ENCODE measurements at places on chromosomes 12 and 14. TPM values are rescaled to one million over a fixed set of nuclear protein-coding genes. Genes with fewer than 3 reads are reported as not detected.
A peak's percentile ranks its signal among the peaks of the same experiment; 100 is the strongest.

OR4Q3 gene
- not detected for total RNA-seq

TTC8 gene
- 10.6 TPM for total RNA-seq

RPL10L gene
- not detected for total RNA-seq

CAPZA3 gene
- not detected for total RNA-seq

LTBP2 gene
- total RNA-seq: 251 TPM

DLK1 gene
- not detected for total RNA-seq

DNA sequence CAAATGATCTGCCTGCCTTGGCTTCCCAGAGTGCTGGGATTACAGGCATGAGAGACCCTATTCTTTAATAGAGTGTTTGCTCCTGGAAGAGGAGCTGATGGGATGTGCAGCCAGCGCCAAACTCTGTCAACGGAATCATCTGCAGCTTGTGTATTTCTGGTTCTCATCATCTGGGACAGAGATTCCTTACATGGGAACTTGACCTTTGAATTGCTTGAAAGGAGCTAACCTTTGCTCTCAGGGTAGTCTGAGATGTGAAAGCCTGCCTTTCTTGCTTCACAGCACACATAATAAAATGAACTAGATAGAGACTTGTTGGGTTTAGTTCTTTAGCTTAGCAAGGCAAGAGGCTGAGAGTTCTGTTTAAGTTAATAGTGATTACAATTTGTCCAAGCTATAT lies 120.0 kb downstream of the OTOGL start:
- DNase-seq: no peak

GRCh38 chr14:52313462-52313861 lies 650 bp upstream of the PTGER2 start:
- DNase-seq: no peak

DNA sequence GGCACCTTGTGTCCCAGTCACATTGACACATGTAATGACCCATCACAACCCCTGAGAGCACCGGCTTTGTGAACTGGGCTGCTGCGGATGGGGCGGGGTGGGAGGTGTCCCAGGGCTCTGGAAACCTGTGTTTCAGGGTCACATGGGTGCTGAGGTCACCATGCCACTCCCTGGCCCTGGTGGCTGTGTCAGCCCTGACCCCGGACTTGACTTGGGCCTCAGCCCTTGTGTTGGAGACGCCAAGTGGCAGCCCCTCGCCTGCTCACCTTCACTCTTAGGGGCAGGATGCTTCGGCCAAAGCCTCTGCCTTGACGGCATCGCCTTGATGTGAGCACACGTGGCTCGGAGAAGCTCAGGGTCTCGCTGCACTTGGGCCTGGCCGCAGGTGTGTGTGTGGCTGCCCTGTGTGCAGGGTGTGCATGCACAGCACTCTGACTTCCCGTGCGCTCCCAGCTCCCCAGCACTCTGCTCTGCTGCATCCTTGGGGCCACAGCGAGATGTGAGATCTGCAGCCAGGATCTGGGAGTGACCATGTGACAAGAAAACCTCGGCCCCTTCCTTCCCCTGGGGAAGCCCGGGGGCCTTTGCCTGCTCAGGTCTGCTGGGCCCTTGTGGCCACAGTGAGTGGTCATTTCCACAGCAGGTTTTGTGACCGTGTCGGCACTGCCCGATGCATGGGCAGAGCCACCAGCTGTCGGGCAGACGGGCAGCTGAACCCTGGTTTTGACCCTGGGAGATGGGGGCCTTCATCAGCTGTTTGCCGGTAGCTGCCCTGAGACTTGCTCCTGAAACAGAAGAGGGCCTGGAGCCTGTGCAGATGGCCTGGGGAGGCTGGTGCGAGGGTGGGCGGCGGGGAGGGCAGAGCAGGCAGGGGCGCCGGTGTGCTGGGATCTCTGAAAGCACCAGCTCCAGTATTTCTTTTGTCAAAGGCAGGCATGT lies 167.4 kb downstream of the KIF26A start:
- no peak for DNase-seq

DNA sequence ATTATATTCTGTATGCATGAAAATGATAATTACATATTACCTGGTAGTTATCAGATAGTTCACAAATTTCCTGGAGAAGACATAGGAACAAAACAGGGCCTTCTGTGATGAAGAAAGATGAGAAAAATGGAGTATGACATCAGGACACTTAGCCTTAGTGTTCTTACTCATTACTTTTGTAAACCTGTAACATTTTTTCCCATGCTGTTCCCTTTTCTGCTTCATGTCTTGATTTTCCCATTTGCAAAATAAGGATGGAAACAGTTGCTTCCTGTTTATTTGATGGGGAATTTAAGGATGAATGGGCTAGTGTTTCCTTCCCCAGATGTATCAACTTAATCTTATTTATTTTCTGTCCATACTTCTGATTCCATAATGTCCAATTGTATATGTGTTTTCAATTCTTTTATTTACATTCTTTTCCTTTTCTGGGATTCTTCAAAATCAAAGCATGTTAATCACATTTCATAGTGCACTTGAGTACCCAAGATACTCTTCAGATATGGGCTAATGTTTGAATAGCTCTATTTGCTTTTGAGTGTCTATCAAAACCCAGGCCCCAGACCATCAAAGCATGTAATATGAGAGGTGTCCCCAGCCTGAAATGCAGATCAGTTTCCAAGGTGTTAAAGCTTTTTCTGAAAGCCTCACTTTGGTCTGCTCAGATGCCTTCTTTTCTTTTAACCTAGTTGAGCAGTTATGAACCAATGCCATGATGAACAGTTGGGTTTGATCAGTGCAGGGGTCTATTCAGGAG lies 260.5 kb downstream of the RAD51B start:
- no peak for DNase-seq

DNA sequence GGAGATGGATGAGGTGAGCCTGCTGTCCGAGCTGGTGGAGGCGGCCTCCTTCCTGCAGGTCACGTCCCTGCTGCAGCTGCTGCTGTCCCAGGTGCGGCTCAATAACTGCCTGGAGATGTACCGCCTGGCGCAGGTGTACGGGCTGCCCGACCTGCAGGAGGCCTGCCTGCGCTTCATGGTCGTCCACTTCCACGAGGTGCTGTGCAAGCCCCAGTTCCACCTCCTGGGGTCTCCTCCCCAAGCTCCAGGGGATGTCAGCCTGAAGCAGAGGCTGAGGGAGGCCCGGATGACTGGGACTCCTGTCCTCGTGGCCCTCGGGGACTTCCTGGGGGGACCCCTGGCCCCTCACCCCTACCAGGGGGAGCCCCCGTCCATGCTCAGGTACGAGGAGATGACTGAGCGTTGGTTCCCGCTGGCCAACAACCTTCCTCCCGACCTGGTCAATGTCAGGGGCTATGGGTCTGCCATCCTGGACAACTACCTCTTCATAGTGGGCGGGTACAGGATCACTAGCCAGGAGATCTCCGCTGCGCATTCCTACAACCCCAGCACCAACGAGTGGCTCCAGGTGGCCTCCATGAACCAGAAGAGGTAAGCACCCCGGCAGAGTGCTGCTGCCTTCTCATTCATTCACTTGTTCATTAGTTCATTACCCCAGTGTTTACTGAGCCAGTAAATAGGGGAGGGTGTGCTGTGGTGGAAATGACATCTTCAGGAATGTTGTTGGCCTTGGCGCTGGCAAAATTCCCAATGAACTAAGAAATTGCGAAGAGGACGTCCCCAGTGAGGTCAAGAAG lies 774 bp upstream of the MANSC4 start:
- DNase-seq: peak; percentile 68

DNA sequence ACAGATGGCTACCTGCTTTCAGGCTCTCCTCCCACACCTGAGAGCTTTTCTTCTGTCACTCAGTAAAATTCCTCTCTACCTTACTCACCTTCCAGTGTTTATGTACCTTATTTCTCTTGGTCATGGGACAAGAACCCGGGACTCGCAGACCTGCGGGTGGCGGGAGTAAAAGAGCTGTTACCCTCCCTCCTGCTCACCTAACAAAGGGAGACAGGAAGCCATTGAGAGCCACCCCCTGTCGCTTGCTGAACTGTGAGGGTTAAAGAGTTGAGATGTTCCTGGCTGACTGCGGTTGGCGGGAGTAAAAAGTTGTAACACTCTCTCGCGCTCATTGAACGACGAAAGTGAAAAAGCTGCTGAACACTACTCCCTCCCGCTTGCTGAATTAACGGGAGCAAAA lies 1935.1 kb upstream of the FLRT2 start:
- no peak for DNase-seq

- DNase-seq: no peak
These were observed 34.3 kb upstream of the PLEKHG6 start for GRCh38 chr12:6275928-6276887.

DNA sequence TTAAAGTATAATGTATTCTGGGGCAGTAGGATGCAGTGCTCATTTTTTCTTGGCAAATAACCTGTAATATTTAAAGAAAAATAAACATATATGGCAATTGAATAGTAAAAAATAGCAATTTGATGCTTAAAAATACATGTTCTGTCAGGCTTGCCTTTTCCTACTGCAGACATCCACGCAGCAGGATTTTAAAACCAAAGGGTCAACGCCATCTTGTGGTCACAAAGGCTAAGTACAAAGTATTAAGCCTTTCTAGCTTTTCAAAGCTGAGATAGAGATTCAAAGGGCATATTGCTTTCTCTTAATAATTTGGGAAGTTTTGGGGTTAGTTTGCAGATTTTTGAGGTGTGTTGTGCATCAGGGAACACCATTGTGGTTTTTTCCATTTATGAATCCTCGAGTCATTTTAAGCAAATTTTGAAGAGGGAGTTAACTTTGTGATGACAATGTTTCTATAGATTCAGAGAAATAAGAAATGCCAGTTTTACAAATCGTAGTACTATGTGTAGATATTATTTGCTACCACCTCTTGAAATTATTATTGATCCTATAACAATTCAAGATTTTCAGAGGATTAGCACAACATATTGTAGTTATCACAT lies 4.7 kb upstream of the CCER1 start:
- peak; percentile 36 for DNase-seq

DNA sequence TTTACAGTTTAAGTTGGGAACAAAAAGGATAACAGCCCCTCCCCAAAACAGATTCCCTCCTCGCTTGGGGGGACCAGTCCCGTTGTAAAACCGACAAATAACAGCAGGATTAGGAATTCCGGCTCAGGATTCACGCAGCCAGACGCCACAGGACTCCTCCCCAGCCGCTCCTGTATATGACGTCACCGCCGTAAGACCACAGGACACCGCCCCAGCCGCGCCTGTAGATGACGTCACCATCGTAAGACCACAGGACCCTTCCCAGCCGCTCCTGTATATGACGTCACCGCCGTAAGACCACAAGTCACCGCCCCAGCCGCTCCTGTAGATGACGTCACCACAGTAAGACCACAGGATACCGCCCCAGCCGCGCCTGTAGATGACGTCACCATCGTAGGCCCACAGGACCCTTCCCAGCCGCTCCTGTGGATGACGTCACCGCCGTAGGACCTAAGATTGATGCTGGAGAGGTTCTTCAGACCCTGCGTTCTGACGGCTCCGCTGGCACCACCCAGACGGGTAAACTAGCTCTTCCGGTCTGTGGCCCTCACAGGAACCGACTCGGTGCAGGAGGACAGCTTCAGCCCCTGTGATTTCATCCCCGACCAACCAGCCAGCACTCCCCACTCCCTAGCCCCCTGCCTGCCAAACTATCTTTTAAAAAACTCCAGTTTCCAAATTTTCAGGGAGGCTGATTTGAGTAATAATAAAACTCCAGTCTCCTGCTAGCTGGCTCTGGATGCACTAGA lies 43.9 kb upstream of the FBRSL1 start:
- no peak for DNase-seq

- DNase-seq: no peak
These were observed 432.6 kb downstream of the C12orf50 start for GRCh38 chr12:87596636-87597035.

DNA sequence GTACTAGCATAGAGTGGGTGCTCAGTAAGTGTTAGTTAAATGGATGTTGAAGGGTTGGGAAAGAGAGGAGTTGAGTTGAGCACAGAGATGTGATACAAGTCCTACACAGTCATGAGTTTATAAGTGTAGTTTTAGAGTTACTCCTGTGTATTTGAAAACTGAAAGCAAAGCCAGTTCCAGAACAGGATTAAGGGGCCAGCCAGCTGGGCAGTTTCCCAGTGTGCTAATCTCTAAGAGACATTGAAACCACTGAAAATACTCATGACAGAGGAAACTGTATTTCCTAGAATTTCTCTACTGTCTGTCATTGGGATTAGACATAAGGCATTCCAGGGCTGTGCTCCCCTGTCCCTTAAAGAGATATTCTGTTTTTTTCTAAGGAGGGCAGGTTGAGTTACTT lies 101.0 kb downstream of the DERA start:
- DNase-seq: no peak

GRCh38 chr12:93912086-93912733 lies 235.0 kb downstream of the CRADD start:
- DNase-seq: no peak

DNA sequence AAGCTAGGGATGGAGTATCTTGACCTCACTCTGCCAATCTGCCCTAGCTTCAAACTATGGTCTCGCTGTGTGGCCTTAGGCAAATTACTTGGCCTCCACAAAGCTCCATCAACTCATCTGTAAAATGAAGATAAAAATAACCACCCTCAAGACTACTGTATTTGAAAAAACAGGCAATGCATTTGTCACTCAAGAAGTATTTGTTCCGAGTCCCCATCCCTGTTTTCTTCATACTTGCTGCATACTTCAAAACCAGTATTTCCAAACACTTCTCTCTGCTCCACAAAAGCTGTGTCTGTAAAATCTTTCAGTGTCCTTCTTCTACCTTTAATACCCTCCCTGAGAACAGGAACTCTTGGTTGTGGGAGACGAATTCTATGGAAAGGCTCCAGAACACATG lies 47.9 kb downstream of the GTF2A1 start:
- no peak for DNase-seq

- DNase-seq: no peak
These were observed 44.9 kb upstream of the BCAT1 start for GRCh38 chr12:24993793-24994192.

- no peak for DNase-seq
These were observed 55.5 kb upstream of the SRSF5 start for GRCh38 chr14:69711477-69711876.

DNA sequence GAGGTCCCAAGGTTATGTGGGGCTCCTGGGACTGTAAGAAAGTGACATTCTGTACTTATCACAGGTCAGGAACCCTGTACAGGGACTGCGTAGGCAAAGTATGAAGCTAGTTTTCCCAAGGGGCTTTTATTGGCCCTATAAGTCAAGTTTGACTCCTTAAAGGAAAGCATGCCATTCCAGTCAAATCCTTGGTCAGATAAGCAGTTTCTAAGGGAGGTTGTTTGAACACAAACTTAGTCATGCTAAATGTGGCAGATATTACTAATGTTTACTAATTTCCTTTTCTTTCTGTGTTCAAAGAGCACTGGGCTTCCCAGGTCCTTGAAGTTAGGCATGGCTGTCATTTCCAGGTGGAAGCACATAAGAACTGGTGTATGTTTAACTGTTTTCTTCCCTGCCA lies 472.4 kb downstream of the ATP23 start:
- peak; percentile 78 for DNase-seq

GRCh38 chr12:104720339-104721038 lies 237.6 kb downstream of the SLC41A2 start:
- DNase-seq: no peak

DNA sequence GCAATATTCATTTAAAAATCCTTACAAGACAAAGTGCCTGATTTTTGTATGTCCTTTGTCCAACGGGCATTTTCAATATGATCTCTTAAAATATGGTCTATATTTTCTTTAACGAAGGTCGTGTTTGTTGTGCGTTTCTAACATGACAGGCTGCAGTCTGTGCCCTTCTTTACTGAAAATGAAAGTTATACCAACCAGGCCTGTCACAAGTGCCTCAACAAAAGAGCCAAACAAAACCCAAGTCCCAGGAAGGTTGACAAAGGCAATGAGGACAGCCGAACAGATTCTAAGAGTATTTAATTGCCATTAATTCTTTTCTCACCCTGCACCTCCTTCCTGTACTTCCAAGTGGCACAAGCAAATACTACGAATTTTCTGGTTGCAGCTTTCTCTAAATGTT lies 13.9 kb downstream of the PAX9 start:
- no peak for DNase-seq
